ENCODE measurements at places on chromosomes 12 and 14.
A peak's percentile ranks its signal among the peaks of the same experiment; 100 is the strongest.

- DNase-seq = no peak
Observed at GRCh38 chr12:45416126-45416525, 200.2 kb downstream of the ANO6 start.

DNA sequence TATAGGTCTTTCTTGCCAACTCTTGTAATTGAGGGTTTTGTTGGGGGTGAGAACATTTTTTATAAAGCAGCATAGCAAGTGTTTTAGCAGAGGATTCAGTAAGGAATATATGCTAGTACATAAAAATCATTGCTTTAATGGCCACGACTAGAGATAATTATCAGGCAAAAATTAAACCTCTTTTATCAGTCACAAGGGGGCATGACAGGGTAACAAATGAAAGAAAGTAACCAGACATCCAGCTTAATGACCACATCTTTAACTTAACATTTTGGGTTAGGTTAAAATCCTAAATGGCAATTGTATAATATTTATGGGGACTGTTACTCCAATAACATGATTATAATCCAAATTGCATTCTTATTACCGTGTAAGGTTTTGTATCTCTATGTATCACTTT lies 119.6 kb downstream of the LRRIQ1 start:
- no peak for DNase-seq

GRCh38 chr14:75561013-75561432 lies 17.4 kb upstream of the FLVCR2 start:
- peak; percentile 67 for DNase-seq

- no peak for DNase-seq
Observed at GRCh38 chr12:61629702-61630101, 630.5 kb upstream of the USP15 start.

DNA sequence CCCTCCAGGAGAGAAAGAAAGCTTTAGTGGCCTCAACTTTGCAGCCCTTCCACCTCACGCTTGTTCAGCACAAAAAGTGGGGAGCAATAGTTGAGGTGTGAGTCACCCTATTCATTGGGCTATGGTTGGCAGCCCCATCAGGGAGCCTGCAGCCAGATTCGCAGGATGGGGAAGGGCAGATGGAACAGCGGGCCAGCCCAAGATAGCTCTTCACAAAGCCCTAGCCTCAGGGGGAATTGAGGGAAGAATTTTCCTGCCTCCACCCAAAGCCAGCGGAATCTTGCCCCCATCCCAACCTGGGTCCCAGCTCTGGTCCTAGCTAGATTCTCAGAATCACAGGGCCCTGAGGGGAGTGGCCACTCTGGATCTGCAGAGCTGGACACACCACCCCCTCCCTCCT lies 3.6 kb upstream of the KRT5 start:
- no peak for DNase-seq

DNA sequence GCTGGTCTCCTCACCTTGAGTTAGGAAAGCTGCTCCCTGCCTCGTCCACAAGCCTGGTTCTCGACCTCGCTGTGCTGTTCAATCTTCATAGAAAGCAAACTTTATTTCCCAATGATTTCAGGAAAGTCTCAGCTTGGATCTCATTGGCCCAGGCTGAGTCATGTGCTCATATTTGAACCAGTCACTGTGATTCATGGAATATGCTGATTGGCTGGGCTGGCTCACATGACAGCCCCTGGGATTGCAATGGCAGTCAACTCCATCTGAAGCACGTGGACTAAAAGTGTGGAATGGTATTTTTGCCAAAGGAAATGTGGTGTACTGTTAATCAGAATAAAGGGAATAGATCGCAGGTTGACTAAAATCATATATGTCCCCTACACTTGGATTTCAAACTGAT lies 396.6 kb downstream of the AACS start:
- DNase-seq = no peak

DNA sequence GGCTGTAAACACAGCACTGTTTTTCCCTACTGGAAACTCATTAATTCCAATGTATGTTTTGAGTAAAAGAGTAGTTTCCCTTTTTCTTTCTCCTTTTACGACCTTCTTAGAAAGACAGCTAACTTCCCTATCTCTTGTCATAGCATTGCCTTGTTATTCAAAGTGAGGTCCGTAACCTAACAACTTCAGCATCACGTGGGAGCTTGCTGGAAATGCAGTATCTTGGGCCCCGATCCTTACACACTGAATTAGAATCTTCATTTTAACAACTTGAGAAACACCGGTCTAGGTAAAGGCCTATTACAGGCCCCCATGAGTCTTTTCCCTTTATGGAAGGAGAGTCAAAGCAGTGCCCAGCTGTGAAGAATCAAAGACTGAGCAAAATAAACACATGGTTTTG lies 230.7 kb upstream of the PRKD1 start:
- no peak for DNase-seq

GRCh38 chr12:59044791-59045190 lies 124.5 kb upstream of the LRIG3 start:
- DNase-seq = no peak

GRCh38 chr12:6241495-6241894 lies 41.3 kb downstream of the CD9 start:
- DNase-seq = no peak

DNA sequence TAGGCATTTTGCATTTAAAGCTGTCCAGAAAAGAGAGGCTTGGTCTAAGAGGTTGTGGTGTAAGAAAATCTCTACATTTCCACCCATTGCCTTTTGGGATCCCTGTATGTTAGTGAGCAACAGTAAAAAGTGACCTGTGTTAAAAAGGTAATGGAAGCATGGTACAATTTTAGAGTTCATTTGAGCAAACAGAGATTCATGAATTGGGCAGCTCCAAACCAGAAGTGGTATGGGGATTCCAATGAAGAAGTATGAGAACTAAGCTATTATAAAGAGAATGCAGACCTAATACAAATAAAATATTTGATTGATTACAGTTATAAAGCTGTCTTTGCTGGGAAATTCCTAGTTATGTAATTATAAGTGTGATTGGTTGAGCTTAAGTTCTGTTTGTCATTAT lies 907.0 kb downstream of the DIO2 start:
- no peak for DNase-seq

DNA sequence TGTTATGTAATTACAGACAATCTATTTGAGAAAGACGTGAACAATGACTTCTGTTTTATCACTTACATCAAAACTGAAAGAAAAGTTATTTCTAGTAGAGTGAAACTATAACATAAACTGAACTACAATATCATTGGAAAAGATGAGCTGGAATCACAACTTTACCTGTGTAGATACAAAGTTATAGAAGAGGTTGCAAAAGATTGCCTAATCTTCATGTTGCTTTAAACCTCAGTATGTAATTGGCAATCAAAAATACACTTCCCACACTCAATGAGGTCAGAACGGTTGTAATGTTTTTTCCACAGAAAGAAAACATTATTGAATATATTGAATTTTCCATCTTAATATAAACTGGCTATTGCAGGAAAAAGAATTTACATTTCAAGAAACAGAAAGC lies 37.7 kb upstream of the GXYLT1 start:
- DNase-seq = no peak

DNA sequence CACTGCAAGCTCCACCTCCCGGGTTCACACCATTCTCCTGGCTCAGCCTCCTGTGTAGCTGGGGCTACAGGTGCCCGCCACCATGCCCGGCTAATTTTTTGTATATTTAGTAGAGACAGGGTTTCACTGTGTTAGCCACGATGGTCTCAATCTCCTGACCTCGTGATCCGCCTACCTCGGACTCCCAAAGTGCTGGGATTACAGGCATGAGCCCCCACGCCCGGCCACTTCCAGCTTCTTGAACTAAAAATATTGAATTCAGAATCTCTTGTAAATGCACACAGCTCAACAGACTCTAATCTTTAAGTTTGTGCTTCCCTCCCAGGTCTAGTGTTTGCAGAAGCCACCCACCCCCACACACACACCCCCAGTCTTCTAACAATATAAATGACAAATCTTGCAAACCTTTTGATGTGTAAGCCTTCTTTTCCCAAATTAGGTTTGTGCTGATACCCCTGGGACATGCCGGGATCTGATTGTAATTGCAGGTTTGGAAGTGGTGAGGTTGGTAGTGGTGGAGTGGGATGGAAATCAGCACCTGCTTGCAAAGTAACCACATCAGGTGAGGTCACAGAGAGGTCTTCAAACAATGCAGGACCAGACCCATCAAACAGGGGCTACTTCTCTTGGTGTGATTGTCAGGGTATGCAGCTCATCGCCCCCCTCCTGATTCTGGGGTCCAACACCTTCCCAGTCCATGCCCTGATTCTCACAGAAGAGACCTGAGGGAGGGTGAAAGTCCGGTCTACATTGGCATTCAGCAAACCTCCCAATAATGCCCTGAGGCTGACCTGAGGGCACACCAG lies 51.4 kb upstream of the GPR132 start:
- no peak for DNase-seq

- no peak for DNase-seq
Observed at GRCh38 chr12:5758347-5758746, 186.7 kb downstream of the ANO2 start.

- no peak for DNase-seq
Observed at GRCh38 chr12:119036878-119037825, 55.8 kb downstream of the SRRM4 start.

- no peak for DNase-seq
Observed at GRCh38 chr14:64213086-64213485, 81.1 kb downstream of the ESR2 start.

DNA sequence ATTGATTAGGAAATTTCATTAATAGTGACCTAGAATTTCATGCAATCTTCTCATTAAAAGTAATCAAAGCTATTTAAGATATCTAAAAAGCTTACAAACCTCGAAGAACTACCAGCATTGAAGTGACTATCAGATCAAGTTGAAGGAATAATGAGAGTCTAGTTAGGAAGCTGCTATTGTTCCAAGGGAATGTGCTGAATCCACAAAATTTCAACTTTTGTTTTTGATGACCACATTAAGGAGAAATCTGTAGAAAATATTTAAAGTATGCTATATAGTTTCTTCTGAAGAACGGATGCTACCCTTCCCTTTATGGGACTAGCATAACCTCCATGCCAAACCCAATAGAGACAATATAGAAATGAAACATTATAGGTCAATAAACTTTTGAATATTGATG lies 2.5 kb upstream of the CTSG start:
- no peak for DNase-seq

- DNase-seq = no peak
Observed at GRCh38 chr12:27787559-27787958, 7.5 kb upstream of the MANSC4 start.

DNA sequence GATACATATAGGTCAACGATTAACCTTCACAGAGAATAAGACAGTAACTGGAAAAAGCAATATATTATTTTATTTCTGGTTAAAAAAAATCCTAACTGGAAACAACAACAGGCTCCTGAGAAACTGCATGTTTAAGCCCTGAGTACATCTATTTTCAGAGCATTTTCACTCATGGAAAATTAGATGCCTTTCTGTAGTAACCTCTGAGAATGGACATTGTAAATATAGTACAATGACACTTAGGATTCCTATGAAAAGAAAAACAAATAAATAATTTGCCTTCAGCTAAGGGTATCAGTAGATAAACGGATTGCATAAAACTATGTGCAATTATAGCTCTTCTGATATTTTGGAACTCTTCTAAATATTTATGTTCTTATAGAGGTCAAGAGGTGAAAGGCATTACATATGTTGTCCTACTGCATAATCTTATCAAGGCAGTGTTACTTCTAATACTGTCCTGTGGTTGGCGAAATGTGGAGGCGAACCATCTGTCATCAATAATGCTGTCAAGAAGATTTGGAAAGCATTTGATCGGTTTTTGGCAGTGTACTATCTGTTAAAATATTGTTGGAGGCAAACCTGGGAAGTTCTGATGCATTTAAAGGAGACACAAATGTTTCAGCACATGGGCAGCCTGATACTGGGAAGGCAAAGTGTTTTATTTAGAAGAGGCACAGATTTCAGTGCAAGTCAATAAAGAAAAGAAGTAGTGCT lies 381.8 kb downstream of the BTG1 start:
- DNase-seq = no peak

DNA sequence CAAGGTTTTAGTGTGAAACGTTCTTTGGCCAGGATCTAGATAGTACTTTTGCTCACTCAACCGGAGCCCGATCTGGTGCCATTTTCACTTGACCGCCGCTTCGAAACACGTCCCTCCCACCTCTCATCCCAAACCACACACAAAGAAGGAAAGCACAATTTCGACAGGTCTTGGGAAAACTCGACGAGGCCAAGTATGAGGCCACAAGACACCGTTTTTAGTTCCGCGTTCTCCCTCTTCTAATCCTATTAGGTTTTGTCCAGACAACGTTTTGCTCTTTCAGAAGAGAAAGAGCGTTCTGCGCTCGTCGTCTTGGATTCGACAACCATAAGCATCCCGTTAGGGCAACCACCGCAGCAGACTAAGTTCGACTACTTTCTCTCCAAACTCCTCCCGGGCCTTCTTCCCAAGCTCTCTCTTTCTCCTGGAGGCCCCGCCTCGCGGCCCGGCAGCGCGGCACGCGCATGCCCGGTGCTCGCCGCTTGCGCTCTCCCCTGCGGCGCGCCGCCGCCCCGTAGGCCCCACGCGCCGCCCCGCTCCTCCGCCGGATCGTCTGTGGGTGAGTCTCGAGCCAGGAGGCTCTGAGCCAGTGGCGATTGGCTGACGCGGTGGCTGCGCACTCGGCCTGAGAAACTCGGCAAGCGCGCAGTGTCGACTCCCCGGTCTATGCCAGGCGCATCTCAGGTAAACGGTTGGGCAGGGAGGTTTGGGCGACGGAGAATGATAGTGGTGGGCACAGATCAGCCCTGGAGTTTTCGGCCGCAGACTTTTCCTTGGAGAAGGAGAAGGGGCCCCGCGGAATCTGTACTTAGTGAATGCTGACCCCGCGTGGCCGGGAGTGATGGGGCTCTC lies at the start of gene MIPOL1:
Gene MIPOL1 (plus strand): TSS at position 517 of the 852 bp plus-strand sequence. CDS start 49,952 bp downstream, outside the sequence.
- peak; percentile 86 for DNase-seq

GRCh38 chr12:18283831-18284230 lies 22.5 kb downstream of the PIK3C2G start:
- no peak for DNase-seq

- DNase-seq = no peak
Observed at GRCh38 chr12:101044512-101045059, 165.5 kb downstream of the SLC5A8 start.

DNA sequence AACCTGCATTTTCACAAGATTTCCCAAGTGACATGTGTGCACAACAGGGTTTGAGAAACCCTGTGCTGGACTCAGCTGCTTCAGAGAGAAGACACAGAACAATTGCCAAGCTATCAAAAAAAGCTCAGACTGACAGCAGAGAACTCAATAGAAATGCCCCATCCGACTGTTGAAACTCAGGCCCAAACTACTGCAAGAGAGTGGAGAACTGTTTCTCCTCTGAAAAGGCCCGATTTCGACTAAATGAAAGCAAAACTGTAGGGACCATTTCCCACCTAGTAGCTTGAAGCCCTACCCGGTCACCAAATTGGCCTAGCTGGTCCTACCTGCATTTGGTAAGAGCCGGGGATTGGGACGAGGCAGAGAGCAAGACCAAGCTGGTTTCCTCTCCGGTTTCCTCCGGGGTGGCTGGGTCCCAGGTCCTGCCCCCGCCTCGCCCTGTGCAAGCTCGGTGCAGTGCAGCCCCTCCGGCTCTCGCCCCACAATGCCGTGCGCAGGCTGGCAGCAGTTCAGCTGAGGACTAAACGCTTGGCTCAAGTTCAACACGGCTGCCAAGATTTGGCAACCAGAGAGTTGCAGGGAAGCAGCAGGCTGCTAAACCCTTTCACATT lies 1180.6 kb downstream of the VRK1 start:
- DNase-seq = no peak
